ENCODE measurements at places on chromosomes 1 and 21. TPM values are rescaled to one million over a fixed set of nuclear protein-coding genes. Genes with fewer than 3 reads are reported as not detected.

GRCh38 chr1:193030280-193030679 lies 28.9 kb downstream of the UCHL5 start:
- DNase-seq = no peak

RSPH1 gene
- 37.5 TPM for polyA plus RNA-seq

CCSAP gene
- 23.2 TPM for polyA plus RNA-seq

- peak; percentile 27 for DNase-seq
Measured at GRCh38 chr21:35925497-35925896, 134.8 kb downstream of the SETD4 start.

GRCh38 chr21:38455403-38455802 lies 42.9 kb downstream of the ERG start:
- DNase-seq = no peak

DNA sequence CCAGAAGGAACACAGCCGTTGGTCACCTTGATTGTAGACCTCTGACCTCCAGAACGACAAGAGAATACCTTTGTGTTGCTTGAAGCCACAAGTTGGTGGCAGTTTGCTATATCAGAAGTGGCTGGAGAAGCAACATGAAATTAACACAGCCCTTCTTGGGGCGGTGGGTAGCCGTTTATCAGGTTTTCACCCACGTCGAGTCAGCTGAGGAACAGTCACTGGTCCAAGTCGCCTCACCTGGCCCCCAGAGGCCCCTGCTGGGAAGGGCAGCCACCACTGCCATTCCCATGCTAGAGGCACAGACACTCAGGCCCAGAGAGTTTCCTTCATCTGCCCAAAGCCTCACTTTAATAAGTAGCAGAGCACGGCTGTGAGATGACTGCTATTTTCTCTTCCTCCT lies 37.7 kb downstream of the TMEM51 start:
- DNase-seq = no peak

GMEB1 gene
- polyA plus RNA-seq = 12.7 TPM

DNA sequence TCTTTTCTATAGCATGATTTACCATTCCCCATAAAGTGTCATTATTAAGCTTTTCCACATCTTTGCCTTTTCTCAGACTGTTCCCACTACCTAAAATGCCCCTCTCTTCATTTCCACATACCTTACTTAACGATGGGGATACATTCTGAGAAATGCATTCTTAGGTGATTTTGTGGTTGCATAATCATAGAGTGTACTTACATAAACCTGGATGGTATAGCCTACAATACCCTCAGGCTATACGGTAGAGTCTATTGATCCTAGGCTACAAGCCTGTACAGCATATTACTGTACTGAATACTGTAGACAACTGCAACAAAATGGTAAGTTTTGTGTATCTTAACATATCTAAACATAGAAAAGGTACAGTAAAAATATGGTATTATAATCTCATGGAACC lies 54.8 kb upstream of the MUTYH start:
- no peak for DNase-seq

DNA sequence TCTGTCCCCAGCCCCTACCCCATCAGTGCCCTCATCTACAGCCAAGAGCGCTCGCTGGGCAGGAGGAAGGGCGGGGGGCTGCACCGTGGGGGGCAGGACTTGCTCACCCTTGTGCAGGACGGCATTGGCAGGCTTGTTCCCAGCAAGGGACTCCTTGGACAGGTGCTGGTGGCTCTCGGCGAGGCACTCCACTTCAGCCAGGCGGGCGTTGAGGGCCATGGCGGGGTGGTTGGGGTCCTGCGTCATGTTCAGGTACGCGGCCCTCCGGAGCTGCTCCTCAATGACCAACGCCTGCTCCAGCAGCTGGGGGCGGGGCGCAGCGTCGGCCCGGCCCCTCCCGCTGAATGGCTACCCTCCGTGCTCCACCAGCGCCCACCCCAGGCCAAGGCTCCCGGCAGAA lies 64.0 kb downstream of the KCNAB2 start:
- no peak for DNase-seq

- no peak for DNase-seq
Measured at GRCh38 chr1:157490467-157491165, 61.7 kb downstream of the FCRL5 start.

Measured in spinal cord (tissue), 10 donors.